ENCODE measurements at places on chromosomes 2 and 18. TPM values are rescaled to one million over a fixed set of nuclear protein-coding genes. Genes with fewer than 3 reads are reported as not detected.

Gene ATP8B1
- 4.0 TPM for total RNA-seq

Gene TXNDC2
- total RNA-seq: not detected

Gene MEP1B
- not detected for total RNA-seq

Gene CHAC2
- 10.7 TPM for total RNA-seq

Gene NTSR2
- not detected for total RNA-seq

Gene CYBRD1
- 0.34 TPM for total RNA-seq

Gene EGR4
- not detected for total RNA-seq

Gene SLC9A2
- total RNA-seq: 0.02 TPM

Gene CCDC178
- total RNA-seq: not detected

Gene FAM237A
- total RNA-seq: not detected

Gene SERPINE2
- total RNA-seq: 5.5 TPM

Gene PAX8
- 1.5 TPM for total RNA-seq

Gene SIGLEC15
- total RNA-seq: not detected

Gene LYPD1
- not detected for total RNA-seq

Gene TSPYL6
- not detected for total RNA-seq

Gene IL36RN
- total RNA-seq: not detected

Gene GALR1
- total RNA-seq: not detected

Gene POTEJ
- 0.04 TPM for total RNA-seq

Gene LIMS4
- total RNA-seq: 1.1 TPM

Gene RBM44
- 0.15 TPM for total RNA-seq

Gene MDH1B
- total RNA-seq: 0.86 TPM

Gene GPR17
- total RNA-seq: not detected
